ENCODE measurements at places on chromosomes 12 and 14.

DNA sequence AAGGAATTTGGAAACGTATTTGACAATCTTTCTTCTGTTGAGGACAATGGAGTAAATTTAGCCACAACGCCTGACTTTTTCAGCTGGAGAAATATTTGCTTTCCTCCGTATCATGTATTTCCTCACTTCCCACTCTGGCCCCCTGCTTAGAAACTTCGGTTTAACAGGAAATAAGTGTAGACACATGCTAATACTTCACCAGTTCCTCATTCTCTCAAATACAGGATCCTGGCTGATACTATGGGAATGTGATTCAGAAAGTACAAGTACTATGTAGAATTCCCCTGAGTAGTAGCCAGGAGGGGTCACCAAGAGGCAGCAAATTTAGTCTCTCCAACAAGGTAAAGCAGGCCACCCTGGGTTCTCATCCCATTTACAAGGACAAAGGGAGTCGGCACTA, 58.0 kb downstream of the FAR2 start:
- DNase-seq = no peak

- DNase-seq = no peak
Measured at GRCh38 chr14:22564463-22564862, 24.6 kb downstream of the DAD1 start.

GRCh38 chr14:105492031-105492970, 1.3 kb downstream of the TEDC1 start:
- no peak for DNase-seq

GRCh38 chr12:113145720-113146551, 3.6 kb upstream of the CFAP73 start:
- no peak for DNase-seq

GRCh38 chr12:18430425-18431048, 169.2 kb downstream of the PIK3C2G start:
- peak; percentile 49 for DNase-seq

DNA sequence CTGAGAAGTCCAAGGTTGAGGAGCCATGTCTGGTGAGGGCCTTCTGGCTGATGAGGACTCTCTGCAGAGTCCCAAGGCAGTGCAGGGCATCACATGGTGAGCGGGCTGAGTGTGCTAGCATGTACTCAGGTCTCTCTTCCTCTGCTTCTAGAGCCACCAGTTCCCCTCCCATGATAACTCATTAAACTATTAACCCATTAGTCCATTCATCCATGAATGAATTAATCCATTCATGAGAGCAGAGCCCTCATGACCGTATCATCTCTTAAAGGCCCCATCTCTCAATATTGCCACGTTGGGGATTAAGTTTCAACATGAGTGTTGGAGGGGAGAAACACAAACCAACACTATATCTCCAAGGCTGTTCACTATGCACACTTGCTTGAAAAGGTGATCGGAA, 83.7 kb downstream of the TMEM30B start:
- DNase-seq = no peak

- no peak for DNase-seq
Measured at GRCh38 chr14:93183596-93184317, 940 bp downstream of the MOAP1 start.

DNA sequence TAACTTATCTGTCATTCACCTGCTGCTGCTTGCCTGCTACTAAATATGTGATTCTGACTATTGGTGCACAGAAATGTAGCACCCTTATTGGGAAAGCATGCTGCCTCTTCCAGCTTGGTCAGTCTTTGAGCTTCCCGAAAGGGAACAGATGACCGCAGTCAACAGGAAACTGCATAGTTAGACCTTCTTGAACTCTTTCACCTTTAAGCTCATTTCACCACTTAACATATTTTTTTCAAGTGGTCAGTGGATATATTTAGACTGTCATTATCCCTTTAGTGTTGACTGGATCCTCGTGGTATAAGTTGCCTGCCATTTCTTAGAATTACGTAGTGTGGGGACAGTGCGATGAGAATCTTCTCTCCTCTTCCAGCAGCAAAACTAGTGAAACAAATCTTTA, 224.9 kb downstream of the FBXL14 start:
- DNase-seq = no peak

- DNase-seq = no peak
Measured at GRCh38 chr12:53096759-53097158, 708 bp upstream of the IGFBP6 start.

- no peak for DNase-seq
Measured at GRCh38 chr12:108699955-108700563, 31.3 kb downstream of the CORO1C start.

DNA sequence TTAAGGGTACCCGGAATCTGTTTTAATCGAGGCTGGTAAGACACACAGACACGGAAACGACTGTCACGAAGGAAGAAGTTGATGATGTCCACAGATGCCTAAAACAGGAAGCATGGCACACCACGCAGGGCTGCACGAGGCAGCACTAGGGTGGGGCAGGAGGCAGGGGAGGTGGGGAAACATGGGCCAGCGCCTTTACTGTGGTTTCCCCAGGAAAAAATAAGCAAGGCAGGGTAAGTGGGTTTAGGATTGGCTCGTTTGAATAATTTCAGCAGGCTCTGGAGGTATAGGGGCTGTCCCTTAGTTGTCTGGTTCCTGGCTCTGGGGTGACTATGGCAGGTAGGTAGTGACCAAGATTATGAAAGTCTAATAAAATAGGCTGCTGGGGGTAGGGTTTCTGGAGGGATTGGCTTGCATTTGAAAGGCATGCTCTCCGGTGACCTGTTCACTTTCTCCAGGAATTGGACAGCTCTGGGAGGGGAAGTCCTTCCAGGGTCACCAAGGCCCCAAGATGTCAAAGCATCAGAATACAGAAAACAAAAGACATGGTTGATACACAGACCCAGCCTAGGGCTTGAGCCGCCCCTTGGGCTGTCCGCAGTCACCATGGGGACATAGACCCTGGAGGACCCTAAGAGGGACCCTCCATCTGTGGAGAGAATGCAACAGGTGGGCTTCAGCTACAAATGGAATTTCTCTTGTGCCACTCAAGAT, 35.3 kb downstream of the MAP1LC3B2 start:
- no peak for DNase-seq

DNA sequence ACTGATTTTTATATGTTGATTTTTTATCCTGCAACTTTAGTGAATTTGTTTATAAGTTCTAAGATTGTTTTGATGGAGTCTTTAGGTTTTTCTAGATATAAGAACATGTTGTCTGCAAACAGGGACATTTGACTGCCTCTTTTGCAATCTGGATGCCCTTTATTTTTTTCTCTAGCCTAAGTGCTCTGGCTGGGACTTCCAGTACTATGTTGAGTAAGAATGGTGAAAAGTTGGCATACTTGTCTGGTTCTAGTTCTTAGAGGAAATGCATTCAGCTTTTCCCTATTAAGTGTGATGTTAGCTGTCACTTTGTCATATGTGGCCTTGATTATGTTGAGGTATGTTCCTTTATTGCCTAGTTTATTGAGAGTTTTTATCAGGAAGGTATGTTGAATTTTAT, 68.1 kb downstream of the ERC1 start:
- DNase-seq = no peak

DNA sequence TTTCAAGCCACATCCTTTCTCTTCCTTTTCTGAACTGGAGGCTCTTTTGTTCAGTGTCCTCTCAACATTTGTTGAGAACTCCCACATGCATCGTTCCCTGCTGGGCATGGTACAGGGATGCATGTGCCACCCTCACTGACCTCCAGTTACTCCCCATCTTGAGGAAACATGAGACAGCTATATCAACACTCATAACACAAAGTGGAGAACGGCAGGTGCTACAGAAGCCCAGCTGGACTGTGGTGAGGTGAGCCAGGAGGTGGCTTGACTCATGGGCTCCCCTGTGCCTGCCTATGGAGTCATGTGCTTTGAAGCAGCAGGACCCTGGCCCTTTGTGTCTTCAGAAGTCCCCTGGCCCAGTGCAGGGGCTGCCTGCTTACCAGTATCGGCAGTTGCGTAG, 9.7 kb downstream of the MYH6 start:
- DNase-seq = no peak

- DNase-seq = no peak
Measured at GRCh38 chr14:100445436-100446088, 122.4 kb downstream of the SLC25A47 start.
